Choroid plexus epithelial cell (primary cell): ENCODE measurements at places on chromosomes 12 and 14.
A peak's percentile ranks its signal among the peaks of the same experiment; 100 is the strongest.

GRCh38 chr12:46722394-46723185, 103.2 kb downstream of the SLC38A4 start:
- DNase-seq = peak; percentile 29

- peak; percentile 35 for DNase-seq
Measured at GRCh38 chr12:71594214-71594948, 69.3 kb downstream of the ZFC3H1 start.

- peak; percentile 38 for DNase-seq
Measured at GRCh38 chr12:93061473-93062419, 132.7 kb upstream of the EEA1 start.

DNA sequence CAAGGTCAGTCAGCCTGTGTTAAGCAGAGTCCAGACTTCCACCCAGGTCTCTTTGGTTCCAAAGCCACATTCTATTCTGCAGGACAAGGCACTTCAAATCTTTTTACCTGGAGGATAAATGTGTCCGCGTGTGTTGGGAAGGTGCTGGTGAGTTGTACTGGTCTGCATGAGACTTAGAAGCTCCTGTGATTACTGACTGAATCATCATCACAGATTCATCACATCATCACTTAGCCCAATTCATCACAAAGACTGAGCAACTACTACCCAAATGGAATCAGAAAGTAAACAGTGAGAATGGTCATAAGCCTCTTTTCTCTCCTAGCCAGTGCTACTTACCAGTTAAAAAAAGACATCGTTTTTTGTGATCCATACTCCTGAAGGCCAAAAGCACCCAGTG, 5.3 kb downstream of the SLC15A5 start:
- DNase-seq = no peak
